ENCODE measurements at places on chromosomes 6 and 20.

GRCh38 chr20:50534567-50534966, 24.4 kb downstream of the PTPN1 start:
- DNase-seq: no peak

- no peak for DNase-seq
Observed at GRCh38 chr6:16130932-16131387, 2.1 kb downstream of the MYLIP start.

DNA sequence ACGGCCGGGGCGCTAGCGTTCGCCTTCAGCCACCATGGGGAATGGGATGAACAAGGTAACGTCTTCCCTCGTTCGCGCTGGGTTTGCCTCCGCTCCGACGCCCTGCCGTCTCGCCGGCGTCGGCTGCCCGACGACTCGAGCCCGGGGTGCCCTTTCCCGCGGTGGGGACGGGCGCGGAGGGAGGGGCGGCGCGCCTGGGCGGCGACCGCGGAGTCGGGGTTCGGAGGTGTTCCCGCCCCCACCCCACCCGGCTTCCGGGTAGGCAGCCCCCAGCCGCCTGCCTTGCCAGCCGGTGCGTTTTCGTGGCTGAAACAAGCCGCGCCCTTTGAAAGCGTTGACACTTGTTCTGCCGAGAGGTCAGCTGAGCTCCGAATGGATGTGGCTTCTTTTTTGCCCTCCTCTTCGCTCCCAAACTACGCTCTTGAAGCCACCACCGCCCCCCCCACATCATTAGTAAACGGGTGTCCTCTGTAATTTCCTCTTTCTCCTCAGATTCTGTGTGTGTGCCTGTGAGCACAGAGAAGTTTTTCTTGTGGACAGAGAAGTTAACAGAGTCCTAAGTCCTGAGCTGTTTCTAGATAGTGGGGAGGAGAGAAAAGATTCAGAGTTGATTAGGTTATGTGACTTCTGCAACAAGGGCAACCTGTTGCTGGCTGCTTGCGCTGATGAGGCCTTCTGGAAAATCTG, 362 bp downstream of the DUSP22 start:
- DNase-seq: no peak

GRCh38 chr6:75188221-75188925, 17.5 kb downstream of the COL12A1 start:
- peak; percentile 90 for DNase-seq

- no peak for DNase-seq
Observed at GRCh38 chr20:62280303-62280702, 22.5 kb upstream of the ADRM1 start.

GRCh38 chr20:13009682-13010406, 1.1 kb downstream of the SPTLC3 start:
- DNase-seq: no peak

GRCh38 chr20:5073660-5074231, 46.0 kb downstream of the PCNA start:
- DNase-seq: peak; percentile 15

- DNase-seq: no peak
Observed at GRCh38 chr6:10140136-10140535, 274.7 kb downstream of the TFAP2A start.

- DNase-seq: no peak
Observed at GRCh38 chr6:157381631-157382621, 936 bp downstream of the ZDHHC14 start.

GRCh38 chr20:61162451-61162850, 89.6 kb upstream of the CDH4 start:
- DNase-seq: no peak

DNA sequence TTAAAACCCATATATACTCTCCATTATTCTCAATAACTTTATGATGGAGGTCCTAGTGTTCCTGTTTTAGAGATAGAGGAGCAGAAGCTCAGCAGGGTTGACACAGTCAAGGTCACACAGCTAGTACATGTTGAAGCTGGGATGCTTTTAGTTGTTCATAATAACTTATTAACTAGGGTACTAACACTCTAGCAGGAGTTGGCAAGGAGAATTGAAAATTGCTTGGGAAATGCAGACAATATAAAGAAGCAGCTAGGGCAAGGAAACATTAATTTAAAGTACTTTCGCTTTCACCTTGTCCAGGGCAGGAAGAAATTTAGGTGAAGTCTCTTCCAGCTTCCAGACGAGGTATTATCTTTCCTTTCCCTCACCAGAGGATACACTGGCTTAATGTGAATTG, 133.7 kb downstream of the RCAN2 start:
- no peak for DNase-seq

DNA sequence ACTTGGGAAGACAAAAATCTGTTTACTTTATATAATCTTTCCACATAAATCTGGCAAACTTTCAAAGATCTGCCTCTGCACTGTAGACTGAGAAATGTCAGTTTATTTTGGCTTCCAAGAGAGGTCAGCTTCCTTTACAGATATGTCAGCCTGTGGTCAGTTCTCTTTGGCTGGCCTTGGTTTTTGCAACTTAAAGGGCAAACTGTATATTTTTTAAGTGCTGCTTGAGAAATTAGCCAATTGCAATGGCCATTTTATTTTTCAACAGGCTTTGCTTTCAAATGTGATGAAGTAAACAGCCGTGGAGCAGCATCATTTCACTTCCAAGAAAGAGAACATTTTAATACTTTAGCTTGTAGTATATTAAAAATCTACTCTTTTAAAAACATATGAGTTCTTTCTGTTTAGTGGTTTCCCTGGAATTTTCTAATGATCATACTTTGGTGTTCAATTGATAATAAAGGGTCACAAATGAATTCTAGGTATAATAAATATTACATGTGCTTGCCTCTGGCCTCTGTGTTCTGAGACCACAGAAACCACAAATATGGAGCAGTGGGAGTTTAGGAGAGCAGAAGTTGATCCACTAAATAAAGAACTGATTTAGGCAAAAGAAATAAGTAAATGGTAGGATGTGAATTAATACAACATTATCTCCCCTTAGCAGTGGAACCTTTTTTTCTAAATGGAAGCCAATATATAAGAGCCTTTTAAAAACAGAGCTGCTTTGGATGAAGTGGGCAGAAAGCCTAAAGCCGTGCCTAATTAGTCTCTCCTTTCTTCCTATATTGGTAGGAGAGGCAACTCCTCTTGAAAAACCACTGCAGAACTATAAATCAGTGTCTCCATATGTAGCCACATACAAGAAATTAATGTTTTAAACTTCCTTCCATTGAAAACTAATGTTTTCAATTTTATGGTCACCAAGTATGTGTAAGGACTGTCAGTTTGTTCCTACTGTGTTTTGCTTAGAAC, 16.2 kb downstream of the ADGRB3 start:
- no peak for DNase-seq

GRCh38 chr20:36827541-36828279, 48.2 kb upstream of the TLDC2 start:
- no peak for DNase-seq

DNA sequence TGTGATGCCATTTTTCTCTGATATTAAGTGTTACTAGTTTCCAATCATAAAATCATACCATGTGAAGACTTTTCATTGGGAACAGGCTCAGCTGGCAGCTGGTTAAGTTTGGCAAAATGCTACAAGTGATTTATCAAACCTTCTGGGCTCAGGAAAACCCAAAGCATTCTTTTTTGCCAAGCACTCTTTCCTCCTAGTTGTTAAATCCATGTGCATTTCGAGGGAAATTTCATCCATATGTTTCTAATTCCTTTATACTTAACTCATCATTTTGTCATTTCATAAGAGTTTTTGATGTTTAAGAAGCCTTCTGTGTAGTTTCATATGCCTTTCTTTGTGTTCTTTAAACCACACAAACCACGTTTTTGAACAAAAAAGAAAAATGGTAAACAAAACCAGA, 217.6 kb upstream of the PDE10A start:
- DNase-seq: no peak

GRCh38 chr6:53066077-53066417, 843 bp downstream of the FBXO9 start:
- DNase-seq: no peak

GRCh38 chr6:119479860-119480655, 130.5 kb upstream of the MAN1A1 start:
- DNase-seq: peak; percentile 33

GRCh38 chr20:2816583-2817340, 598 bp downstream of the TMEM239 start:
- no peak for DNase-seq

DNA sequence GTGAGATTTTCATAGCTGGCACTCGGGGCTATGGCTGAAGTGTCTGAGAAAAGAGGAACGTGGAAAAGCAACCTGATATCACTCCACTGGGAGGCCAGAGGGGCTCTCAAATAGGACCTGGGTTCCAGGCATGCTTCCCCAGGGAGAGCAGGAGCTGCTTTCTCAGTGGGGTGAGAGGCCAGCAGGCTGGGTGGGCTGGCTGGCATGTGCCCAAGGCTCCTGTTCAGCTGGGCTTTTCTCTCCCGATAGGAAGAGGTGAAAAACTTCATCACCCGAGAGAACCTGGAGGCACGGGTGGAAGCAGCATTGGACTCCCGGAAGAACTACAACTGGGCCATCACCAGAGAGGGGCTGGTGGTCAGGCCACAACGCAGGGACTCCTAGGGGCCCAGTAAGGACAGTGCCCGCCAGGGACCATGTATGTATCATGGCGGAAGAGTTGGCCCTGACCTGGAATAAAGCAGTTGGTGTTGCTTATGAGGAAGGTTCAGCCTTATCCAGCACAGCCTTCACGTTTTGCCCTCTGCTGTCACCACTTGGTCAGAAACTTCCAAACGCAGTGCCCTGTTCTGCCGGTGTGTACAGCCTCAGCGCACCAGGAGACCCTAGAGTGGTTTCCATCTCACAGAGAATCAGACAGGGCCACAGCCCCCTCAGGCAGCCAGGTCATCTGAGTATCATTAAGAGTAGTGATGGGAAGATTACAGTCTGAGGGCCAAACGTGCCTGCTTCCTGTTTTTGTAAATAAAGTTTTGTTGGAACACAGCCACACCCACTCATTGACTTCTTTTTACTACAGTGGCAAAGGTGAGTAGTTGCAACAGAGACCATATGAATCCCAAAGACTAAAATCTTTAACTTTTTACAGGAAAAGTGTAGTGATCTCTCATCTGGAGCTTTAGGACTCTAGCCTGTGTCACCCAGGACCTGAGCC, 1.9 kb downstream of the MRPS26 start:
- no peak for DNase-seq

- no peak for DNase-seq
Observed at GRCh38 chr20:17653835-17654648, 28.0 kb downstream of the RRBP1 start.

DNA sequence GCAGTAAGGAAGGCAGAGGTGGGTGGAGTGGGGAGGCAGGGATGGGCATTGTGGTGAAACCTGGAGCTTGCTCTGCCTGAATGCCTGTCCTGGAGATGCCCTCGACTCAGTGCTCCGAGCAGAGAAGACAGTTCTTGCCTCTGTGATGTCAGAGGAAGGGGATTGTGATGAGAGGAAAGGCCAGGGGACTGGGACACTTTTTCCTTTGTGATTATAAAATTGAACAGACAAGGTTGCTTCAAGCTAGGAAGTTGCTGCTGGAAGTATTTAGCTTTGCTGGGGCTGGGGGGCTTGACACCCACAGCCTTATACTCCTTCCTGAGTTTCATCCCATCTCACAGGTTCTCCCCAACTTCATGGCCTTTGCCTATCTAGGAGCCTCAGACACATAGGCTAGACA, at the start of gene SIRPD:
Gene SIRPD (minus strand): TSS at position 101 of the 400 bp plus-strand sequence. CDS start 52 bp downstream, at position 49.
- DNase-seq: no peak
